HFF-Myc (cell line): ENCODE measurements at places on chromosomes 16 and 17.

- DNase-seq = no peak
Measured at GRCh38 chr17:74177018-74177450, 26.4 kb upstream of the RPL38 start.

DNA sequence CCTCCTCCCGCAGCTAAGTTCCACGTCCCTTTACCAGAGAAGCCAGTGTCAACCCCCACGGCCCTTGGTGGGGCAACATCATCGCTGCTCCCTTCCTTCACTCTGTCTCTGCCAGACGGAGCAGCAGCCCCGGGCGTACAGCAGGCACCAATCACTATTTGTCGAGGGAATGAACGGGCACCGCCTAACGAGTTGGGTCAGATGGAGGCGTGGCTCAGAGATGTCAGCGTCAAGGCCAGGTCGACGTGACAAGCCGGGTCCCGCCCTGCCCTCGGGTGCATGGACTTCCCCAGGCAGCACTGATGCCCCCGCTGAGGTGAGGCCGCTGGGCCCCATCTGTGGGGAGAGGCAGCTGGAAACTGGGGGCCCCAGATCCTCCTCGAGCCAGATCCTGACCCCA is 50.0 kb downstream of the CBFA2T3 start:
- no peak for DNase-seq

DNA sequence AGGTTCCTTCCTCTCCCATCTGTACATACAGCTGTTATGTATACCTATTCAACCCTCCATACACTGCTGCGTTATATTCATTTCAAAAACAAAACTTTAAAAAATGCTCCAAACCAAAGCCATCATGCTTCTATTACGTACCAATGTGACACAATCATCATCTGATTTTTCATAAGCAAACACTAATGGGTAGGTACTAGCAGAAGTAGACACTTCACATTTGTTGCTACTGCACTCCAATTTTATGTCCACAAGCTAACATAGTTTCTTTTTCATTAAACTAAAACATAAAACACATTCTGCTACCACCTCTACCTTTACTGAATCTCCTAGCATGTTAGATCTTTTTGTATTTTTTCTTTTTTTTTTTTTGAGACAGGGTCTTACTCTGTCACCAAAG is 57.5 kb downstream of the PARN start:
- DNase-seq = no peak

GRCh38 chr17:66542129-66542966 is 239.9 kb downstream of the PRKCA start:
- no peak for DNase-seq

- DNase-seq = no peak
Measured at GRCh38 chr16:16071631-16072244, 122.3 kb downstream of the ABCC1 start.

- DNase-seq = no peak
Measured at GRCh38 chr16:23245268-23245667, 56.8 kb upstream of the SCNN1B start.

DNA sequence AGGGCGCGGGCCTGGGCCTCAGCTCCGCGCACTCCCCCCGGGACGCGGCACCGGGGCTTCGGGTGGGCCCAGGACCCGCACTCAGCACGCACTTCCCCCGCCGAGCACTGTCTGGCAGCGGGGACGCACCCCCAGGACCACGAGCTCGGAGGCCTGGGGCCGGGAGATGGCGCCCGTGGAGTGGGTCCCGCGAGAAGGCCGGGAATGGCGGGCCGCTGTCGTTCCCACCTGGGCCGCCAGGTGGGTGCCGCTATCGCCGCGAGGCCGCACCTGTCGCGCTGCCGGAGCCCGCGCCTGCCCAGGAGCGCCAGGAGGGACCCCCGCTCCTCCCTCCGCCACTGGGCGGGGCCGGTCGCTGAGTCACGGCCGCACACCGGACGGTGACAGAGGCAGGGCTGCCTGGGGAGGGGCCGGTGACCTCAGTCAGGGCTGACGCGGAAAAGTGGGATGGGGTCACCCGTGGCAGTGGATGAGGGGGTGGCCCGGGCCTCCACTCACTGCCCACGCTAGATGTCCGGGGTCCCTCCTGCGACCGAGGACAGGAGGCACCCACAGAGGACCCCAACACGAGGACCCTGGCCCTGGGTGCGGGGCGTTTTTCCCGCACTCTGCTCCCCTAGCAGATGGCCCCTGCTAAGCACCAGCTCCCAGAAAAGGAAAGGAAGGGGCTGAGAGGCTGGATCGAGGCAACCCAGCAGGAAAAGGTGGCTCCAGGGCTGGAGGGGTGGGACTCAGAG is 6.9 kb upstream of the ACTG1 start:
- DNase-seq = no peak

GRCh38 chr16:85763616-85764015 is 12.7 kb upstream of the C16orf74 start:
- no peak for DNase-seq

DNA sequence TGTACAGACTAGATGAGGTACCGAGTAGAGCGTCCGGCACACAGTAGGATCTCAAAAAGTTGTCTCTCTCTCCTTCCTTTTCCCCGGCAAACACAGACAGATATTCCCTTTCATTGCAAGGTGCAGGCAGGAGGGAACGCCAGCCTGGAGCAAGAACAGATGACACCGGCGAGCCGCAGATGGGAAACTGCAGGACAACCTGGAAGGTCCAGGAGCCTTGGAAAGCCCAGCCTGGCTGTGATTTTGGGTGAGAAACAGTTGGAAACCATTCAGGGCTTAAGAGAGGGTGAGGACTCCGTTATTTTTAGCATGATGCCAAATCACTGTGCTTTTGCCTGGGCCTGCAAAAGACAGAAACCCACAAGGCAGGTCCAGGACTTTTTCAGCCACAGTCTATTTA is 7.3 kb downstream of the CDH11 start:
- DNase-seq = no peak
